ENCODE measurements at places on chromosomes 4 and X.

DNA sequence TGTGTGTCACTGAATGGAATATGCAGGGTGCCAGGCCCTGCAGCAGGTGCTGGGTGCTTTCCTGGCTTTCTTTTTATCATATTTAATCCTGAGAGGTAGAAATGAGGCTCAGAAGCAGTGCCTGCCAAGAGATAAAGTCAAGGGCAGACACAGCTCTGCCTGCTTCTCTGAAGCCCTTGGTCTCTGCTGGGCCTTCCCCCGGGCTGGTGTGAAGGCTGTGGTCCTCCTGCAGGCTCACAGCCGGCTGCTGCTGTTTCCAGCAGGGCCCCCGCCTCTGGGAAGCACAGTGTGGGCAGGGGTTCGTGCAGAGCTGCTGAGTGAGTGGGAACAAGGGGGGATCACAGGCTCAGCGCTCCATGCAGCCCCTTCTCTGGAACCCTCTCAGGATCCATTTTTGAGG is 49.6 kb downstream of the TBC1D14 start:
- DNase-seq = no peak

DNA sequence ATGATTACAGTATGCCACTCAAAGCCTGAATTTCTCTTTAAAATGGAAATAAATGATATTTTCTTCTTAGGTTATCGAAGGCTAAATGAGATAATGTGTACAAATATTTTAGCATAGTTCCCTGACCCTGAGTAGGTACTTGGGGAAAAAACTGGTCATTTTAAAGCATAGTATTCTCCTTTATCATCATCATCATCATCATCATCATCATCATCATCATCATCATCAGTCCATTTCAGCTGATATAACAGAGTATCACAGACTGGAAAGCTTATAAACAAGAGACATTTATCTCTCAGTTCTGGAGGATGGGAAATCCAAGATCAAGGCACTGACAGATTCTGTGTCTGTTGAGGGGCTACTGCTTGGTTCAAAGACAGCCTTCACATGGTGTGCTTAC is 13.9 kb downstream of the GABRB1 start:
- DNase-seq = no peak

DNA sequence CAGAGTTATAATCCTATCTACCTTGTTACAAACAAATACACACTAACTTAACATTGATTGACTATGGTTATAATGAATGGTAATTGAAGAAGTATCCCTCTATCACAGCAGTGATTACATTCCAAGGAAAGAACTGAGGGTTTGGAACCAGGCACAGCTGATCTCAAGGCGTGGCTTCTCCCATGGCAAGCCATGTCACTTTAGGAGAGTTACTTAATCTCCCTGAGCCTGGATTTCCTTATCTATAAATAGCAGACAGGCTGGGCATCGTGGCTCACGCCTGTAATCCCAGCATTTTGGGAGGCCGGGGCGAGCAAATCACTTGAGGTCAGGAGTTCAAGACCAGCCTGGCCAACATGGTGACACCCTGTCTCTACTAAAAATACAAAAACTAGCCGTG is 25.6 kb downstream of the SORBS2 start:
- no peak for DNase-seq

DNA sequence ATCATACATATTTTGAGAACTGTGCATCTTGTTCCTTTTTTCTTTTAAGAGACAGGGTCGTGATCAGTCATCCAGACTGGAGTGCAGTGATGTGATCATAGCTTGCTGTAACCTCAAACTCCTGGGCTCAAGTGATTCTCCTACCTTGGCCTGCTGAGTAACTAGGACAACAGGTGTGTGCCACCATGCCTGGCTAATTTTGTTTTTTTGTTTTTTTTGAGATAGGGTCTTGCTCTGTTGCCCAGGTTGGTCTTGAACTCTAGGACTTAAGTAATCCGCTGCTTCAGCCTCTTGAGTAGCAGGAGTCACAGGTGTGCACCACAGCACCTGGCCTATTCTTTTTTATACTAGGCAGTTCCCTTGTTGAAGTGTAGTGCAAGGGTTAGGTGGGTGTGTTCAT is 24.6 kb downstream of the KDM6A start:
- no peak for DNase-seq

DNA sequence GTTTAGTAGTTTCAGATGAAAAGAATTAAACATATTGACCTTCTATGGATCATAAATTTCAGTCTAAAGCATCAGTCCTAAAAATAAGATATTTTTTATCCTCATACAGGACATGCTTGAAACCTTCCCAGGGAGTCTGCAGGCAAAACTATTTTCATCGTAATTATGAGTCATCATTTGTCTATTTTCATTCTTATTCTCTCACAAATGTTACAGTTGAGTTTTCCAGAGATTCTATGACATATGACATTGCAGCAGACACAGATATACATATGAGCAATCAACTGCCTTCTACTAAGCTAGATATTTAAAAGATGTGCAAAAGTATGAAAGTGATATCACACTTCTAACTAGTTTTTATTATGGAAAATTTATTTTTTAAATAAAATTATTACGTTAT is 398.0 kb downstream of the MAGEB5 start:
- DNase-seq = no peak

DNA sequence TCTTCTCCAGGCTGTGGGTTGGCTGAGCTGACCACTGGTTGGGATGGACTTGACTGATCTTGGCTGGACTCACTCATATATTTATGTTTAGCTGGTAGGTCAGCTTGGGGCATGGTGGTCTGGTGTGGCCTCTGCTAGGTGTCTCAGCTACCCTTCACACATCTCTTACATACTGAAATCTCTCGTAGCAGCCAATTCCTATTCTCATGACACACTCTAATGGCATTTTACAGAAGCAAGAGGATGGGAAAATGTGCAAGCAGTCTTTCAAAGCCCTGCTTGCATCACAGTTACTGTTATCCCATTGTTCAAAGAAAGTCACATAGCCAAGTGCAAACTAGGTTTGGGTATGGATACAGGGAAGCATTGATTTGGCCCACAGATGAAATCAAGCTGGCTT is 55.5 kb upstream of the PCDH18 start:
- no peak for DNase-seq

DNA sequence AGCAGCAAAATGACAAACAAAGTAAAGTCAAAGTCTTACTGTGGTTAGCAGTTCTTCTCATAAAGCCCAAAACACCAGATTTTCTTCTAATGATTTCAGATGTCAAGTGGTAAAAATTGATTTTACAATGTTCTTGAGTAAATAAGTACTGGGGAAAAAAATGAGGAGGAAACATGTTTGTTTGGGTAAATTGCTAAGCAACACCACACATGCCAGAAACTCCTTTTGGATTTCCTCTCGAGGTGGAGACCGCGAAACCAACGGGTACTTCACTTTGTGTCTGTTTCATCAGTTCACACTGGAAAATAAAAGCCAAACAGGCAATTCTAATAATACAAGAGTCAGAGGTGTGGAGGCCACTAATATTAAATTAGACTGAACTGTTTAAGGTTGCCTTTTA is 4.6 kb upstream of the PKD2 start:
- DNase-seq = no peak

DNA sequence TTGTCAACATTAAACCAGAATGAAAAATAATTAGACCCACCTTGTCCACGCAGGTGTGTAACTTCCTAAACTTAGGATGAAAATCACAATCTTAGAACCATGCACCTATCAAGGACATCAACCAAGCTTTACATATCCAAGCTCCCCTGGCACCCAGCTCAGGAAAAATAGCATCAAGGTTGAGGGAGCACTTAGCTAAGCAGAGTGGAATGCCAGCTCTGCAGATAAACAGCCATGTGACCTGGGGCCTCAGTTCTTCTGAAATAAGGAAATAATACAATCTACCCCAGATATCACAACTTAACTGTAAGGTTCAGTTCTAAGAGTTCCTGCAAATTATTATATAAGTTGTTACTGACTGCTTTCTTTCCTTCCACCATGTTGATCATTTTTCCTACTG is 64.7 kb downstream of the DHX15 start:
- no peak for DNase-seq

DNA sequence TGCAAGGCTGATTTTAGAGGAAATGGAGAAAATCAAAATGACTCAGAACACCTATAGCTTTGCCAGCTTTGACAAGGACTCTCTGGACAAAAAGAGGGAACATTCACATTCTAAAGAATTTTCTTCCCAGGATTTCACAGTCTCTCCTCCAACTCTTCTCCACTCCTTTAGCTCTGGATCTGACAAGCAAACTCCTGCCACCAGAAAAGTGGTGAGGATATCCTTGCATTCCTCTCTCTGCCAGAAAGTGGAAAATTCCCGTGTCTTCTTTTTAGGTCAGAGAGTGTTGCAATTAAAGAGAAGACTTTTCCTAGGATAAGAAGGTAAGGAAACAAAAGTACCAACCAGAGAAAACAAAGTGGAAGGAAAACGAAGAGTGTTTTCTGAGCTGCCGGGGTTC is 16.1 kb upstream of the PDGFRA start:
- DNase-seq = no peak

Measured in BE2C (cell line).